ENCODE measurements at places on chromosomes 11 and 22. TPM values are rescaled to one million over a fixed set of nuclear protein-coding genes. Genes with fewer than 3 reads are reported as not detected.

DNA sequence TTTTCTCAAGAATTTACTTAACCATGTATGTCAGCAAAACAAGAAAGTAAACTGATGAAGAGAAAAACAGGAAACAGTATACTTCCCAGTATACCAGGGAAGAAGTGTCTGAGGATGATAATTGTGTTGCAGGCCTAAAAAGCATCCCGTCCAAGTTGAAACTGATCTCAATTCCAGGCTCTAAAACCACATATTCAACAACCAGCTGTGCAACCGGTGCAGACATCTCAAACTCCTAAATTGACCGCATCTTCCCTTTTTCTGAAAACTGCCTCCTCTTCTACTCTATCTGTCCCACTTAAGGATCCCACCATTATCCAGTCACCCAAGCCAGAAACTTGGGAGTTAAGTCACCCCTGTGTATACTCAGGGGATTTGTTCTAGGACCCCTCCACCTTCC is 47.2 kb downstream of the CCDC83 start:
- DNase-seq: peak; percentile 19

DNA sequence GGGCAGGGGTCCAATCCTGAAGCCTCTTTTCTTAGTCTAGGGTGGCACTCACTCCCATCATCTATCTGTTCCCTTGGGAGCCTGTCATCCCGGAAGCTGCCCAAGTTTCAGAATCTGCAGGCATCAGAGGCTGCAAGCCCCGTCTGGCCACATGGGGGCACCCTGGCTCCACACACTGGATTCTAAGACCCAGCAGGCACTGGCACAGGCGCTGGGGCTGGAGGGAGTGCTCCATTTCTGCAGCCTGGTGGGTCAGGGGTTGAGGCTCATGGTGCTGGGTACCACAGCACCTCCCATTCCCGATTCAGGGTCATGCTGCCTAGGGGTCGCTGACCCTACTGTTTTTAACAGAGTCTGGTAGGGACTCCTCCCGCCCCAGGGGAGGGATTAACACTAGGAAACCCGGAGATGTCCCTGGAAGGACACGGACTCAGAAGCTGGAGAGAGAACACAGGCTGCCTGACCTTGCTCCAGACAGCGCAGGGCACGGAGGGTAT is 243.9 kb upstream of the SYN3 start:
- peak; percentile 74 for DNase-seq

DNA sequence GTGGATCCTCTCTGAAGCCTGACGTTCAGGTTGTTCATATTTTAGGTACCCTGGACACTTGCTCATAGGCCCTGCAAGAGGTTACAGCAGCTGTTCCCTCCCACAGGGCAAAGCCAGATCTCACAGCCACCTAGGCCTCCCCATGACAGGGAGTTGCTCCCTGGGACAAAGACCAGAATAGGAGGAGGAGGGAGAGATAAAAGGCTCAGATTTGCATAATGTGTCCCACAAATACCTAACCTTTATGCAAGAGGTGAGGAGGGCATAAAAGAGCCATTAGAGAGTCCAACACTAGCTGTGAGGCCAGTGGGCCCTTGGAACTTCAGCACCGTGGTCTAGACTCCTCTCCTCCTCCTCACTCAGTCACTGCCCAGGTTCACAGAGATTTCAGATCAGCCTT is 33.8 kb downstream of the ZNF280B start:
- no peak for DNase-seq

Gene TIMM10B
- polyA plus RNA-seq: 18.7 TPM

Gene KCNJ1
- 0.19 TPM for polyA plus RNA-seq

Gene MCAM
- polyA plus RNA-seq: 209 TPM

All from muscle of leg (tissue), 16 donors.